ENCODE measurements at places on chromosomes 16 and 17.

- DNase-seq, result no peak
Observed at GRCh38 chr16:85403693-85404092, 209.4 kb upstream of the GSE1 start.

DNA sequence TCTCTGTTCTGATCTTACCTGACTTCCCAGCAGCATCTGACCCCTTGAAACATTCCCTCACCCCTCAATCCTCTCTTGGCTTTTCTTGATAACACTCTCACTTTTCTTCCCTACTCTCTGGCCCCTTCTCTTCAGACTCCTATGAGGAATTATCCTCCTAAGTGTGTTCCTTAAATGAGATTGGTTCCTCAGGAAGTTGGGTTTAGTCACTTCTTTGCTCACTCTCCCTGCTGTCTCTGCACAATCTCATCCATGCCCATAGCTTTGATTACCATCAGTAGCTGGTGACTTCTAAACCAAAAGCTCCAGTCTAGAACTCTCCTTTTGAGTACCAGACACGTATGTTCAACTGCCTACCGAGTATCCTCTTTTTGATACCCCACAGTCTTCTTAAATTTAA is 13.0 kb downstream of the MED24 start:
- no peak for DNase-seq

GRCh38 chr16:2015117-2015946 is 4.3 kb upstream of the NPW start:
- DNase-seq, result no peak

DNA sequence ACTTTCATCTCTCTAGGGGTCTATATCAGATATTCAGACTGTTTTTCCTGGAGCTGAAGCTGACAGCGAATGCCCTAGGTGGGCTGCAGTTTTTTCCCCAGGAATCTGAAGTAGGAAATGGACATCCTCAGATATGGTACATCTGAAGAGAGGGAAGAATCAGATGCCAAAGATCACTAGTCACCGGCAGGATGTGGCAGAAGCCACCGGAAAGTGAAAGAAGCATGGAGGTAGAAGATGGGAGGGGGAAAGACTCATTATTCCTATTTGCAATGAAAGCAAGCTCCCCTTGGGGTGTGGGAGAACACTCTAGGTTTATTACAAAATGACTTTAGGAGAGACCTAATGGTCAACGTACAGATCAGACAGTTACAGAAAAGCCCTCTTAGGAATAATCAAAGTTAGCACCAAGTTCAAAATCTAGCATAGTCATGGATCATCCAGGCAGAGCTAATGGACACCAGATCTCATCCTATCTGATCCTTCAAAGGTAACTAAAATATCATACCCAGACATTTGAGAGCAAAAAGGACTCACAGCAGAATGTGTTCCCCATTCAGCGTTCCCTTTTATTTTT is 110.7 kb downstream of the HS3ST3A1 start:
- no peak for DNase-seq

DNA sequence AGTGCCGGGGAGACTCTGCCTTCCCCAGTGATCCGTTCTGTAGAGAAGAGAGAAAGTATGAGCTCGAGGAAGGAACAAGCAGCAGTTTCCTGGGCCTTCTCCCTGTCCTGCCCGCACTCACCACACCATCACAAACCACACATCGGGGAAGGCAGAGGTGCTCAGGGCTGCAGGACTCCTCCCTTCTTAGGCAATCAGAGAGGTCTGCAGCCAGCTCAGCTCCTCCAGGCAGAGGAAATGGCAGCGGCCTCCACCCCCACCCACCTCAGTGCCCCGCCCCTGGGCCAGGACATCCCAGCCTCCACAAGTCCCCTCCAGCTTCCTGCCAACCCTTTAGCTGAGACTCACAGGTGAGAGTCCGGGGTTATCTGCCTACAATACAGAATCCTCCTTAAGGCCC is 2.0 kb downstream of the ZNF319 start:
- no peak for DNase-seq

DNA sequence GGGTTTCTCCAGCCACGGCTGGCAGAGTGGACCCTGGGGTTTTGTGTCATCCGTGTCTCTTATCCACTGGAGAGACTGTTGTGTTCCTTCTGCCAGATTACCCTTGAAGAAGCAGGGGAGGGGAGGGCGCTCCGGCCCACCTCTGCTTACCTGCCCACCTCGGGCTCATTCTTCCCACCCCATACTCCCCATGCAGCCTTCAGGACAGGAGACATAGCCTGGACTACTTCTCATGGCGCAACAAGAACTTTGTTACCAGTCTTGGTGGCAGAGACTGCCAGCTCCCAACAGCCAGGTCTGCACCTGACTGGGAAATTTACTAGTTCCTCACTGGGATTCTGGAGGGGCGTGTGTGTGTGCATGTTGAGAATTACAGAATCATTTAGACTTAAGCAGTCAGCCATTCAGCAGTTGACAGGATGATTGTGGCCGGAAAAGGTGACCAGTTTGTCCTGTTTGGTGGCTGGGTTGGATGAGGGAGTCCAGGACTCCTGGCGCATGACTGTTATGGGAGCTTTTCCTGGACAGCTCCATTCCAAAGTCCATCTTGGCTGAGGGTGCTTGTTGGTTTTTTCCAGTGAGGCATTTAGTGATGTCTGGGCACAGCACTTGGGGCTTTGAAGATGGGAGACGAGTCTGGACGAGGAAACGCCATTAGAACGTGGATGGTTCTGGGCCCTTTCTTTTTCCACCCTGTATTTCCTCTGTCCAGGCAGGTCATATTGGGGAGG is 8.7 kb downstream of the GSE1 start:
- DNase-seq, result no peak

DNA sequence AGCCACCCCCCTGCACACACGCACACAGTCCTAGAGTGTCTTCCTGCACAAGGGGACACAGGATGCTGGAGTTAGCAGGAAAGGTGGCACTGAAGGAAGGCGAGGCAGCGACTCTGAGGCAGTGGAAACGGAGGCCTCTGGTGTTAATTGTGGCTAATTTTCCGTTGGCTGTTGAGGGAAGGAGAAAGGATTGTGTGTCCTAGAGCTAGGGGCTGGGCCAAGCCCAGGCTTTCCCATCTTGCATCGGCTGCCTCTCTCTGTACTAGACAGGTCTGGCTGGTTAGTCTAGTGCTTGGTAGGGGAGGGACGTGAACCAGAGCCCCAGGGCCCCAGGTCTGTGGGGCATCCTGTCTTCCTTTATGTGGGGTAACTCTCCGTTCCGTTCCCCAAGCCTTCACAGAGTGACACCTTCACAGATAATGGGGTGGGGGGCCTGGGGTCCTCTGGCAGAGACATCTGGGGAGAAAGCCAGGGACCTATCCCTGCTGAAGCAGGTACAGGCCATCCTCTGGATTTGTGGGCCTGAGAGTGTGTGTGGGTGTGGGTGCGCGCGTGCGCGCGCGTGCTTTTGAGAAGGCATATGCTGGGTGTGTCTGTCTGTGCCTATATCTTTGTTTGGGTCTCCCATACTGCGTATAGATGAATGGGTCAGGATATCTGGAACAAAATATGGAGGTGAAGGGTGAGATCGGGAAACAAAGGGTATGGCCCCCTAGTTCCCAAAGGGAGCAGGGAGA is at the start of gene CHD3:
CHD3 (plus strand) TSS at position 606 of the 737 bp plus-strand sequence. CDS start 212 bp downstream, outside the sequence.
- no peak for DNase-seq

DNA sequence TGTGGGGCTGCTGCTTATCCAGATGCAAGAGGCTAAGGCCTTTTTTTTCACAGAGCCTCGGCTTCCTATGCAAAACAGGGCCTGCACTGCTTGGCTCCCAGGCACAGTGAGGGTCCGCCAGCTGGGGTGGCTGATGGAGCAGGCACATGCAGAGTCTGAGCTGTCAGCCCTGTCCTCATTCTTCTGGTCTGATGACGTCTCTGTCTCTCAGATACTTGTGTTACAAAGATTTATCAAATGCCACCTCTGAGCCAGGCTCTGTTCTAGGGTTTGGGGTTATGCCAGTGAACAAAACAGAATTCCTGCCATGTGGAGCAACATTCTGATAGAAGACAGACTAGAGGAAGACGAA is 4.8 kb downstream of the RNF40 start:
- DNase-seq, result no peak

- no peak for DNase-seq
Observed at GRCh38 chr17:3888343-3889171, 4.3 kb downstream of the CAMKK1 start.

- DNase-seq, result no peak
Observed at GRCh38 chr17:17022456-17022855, 19.8 kb upstream of the MPRIP start.

- no peak for DNase-seq
Observed at GRCh38 chr17:58476812-58477211, 11.4 kb downstream of the HSF5 start.

DNA sequence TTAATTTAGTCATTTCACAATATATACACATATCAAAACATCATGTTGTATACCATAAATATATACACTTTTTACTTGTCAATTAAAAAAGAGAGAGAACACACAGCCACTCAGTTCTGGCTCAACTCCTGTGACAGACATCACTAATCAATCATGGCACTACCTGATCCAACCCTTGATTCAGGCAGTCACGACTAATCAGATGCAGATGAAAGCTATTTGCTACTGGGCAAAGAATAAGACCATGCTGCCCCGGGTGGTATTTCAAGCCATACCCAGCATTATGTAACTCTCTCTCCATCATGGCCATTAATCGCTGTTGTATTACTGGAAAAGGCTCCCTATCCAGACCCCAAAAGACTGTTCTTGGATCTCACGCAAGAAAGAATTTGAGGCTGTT is 345.7 kb downstream of the HAPSTR1 start:
- peak; percentile 23 for DNase-seq

DNA sequence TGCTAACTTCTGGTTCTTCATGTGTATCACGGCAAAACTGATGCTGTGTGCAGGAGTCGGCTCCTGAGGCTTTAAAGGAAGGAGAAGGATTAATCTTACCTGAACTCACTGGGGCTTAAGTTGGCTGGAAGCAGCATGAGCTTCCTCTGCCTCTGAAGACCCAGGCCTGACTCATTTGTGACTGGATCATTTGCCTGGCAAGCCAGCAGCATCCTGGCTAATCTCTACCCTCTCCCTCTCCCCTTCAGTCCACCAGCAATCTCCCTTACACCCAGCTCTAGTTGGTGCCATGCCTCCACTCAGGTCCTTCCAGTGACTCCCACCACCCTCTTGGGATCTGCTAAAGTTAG is 150.3 kb downstream of the IRX3 start:
- DNase-seq, result no peak

GRCh38 chr17:71593078-71593477 is 527.7 kb upstream of the SOX9 start:
- DNase-seq, result no peak

DNA sequence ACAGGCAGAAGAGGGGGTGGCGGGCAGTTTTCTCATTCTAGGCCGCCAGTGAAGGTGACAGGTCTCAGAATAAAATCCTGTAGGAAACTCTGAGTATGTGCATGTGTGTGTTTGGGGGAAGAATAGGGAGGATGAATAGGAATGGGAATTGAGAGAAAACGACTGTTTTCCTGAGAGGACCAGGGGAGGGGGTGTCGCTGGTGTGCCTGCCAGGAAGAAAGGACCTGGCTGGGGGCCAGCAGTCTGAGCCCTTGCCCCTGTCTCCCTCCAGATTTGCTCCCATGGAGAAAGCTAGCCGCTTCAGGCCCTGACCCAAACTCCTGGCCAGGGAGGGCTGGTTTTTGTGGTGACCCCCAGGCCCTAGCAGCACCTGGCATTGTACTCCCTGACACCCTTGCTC is 14.4 kb downstream of the C17orf50 start:
- DNase-seq, result no peak

DNA sequence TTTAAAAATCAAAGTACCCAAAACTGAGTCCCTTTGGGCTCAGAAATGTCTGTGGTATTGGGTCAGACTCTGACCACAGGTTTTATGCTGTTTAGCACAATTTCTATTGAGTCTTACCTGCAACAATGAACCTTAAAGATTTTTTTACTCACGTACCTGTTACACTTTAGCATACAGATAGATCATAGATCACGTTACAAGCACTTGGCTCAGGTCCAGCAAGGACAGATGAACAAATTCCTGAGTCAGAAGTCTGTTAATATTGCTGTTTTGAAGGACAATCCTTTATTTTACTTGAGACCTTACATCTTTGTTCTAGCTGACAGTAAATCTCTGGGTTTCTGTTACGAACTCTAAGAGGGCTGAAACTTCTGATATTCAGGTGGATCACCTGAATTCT is 12.8 kb downstream of the SLC7A6OS start:
- no peak for DNase-seq

DNA sequence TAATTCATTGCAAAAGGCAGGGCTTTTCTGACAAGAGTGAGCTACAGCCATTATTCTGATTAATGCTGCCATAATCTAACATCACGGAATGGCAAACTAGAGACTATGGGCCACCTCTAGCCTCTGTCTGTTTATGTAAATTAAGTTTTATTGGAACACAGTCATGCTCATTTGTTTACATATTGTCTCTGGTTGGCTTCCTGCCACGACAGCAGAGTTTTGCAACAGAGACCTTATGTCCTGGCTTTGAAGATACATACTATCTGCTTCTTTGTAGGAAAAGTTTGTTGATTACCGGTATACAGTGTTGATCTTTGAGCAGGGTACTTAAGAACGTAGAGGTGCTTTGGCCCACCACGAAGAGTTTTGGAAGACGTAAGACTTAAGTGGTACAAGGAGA is 715.9 kb upstream of the RBFOX1 start:
- DNase-seq, result no peak

- DNase-seq, result no peak
Observed at GRCh38 chr17:373613-374230, 21.1 kb upstream of the RPH3AL start.

- no peak for DNase-seq
Observed at GRCh38 chr17:1116602-1117001, 63.2 kb downstream of the ABR start.

DNA sequence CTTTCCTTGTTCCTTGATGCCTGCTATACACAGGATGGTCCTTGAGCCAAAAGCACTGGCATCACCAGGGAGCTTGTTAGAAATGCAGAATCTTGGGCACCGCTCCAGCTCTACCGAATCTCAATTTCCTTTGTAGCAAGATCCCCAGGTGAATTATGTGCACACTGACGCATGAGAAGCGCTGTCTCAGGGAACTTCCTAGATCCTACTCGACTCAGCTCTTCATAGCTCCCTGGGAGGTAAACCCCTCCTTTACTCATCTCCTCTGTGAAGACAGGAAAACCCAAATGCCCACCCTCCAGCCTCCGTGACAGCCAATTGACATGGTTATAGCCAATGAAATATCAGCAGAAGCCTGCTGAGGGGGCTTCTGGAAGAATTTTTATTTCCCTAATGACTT is 4.1 kb downstream of the USP31 start:
- DNase-seq, result no peak

DNA sequence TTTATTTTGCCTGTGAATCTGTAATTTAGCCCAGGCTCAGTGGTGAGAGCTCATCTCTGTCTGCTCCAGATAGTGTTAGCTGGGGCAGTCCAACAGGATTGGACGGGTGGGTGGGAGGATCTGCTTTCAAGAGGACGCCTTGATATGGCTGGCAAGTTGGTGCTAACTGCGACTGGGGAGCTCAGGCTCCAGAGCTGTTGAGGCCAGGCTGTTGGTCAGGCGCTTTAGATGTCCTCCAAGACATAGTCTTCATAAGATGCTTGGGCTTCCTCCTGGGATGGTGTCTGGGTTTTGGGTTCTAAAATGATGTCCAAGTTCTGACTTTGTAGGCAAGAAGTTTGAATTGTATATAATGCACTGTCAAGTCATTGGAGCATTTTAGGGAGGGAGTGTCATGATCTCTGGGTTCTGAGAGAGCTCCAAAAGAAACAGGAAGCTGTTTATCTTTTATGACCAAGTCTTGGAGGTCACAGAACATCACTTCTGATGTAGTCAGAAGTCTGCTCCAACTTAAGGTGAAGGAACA is 12.8 kb upstream of the PCTP start:
- DNase-seq, result no peak
